ENCODE measurements at places on chromosomes 7 and 10.
A peak's percentile ranks its signal among the peaks of the same experiment; 100 is the strongest.

GRCh38 chr10:131964298-131964697, 17.4 kb downstream of the BNIP3 start:
- peaks cover 11% of the 10 kb centered on the region for H3K4me1 ChIP-seq
- H3K36me3 ChIP-seq, result no peaks in the 10 kb centered on the region
- peak overlapping the region; percentile 50 for H3K4me3 ChIP-seq
- H3K27ac ChIP-seq, result peak overlapping the region; percentile 24
- no peaks in the 10 kb centered on the region for H3K27me3 ChIP-seq

DNA sequence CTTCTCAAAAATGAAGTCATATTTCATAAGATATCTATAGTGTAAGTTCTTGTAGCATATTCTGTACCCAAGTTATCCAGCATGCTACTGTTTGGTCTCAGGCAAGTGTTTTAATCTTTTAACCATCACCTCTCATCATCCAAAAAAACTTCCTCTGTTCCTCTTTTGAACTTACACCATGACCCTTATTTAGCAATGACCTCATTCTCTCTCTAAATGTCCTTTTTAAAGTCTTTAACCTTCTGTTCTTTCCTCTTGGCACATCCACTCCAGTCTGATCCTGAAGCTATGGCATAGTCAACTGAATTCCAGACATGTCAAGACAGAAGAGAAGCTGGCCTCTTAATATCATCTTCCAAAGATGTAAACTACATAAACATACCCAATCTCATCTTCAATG, 26.2 kb downstream of the PPP3CB start:
- no peak for DNase-seq
- no peak overlapping the region for H3K4me3 ChIP-seq
- peaks cover 11% of the 10 kb centered on the region for H3K4me1 ChIP-seq
- no peaks in the 10 kb centered on the region for H3K27me3 ChIP-seq

- H3K27me3 ChIP-seq, result peaks cover 10% of the 10 kb centered on the region
- H3K36me3 ChIP-seq, result no peaks in the 10 kb centered on the region
- H3K4me3 ChIP-seq, result no peak overlapping the region
- no peak overlapping the region for H3K27ac ChIP-seq
Measured at GRCh38 chr10:20863008-20863407, 34.1 kb downstream of the NEBL start.

- no peaks in the 10 kb centered on the region for H3K4me1 ChIP-seq
- H3K27me3 ChIP-seq, result no peaks in the 10 kb centered on the region
- H3K4me3 ChIP-seq, result no peak overlapping the region
- no peaks in the 10 kb centered on the region for H3K36me3 ChIP-seq
Measured at GRCh38 chr10:126977216-126977615, 72.0 kb downstream of the DOCK1 start.

DNA sequence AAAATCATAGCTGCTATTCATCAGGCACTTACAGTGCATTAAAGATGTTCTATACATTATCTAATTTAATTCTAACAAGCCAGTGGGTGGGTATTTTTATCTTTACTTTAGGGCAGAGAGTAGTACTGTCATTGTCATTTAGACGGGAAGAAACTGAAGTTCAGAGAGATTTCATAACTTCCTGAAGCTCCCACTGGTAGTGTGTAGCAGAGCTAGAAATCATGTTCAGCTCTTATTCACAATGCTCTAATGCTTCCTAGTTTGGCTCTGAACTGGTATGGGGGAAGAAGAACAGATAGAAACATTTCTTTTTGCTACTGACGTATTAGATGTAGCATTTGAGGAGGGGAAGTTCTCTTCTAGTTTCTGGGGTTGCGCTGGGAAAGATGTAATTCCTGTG, 116.7 kb downstream of the CYP26A1 start:
- H3K4me1 ChIP-seq, result no peaks in the 10 kb centered on the region
- no peak for DNase-seq
- no peak overlapping the region for H3K4me3 ChIP-seq

- no peak overlapping the region for H3K27ac ChIP-seq
- no peaks in the 10 kb centered on the region for H3K36me3 ChIP-seq
- H3K4me1 ChIP-seq, result no peaks in the 10 kb centered on the region
- H3K4me3 ChIP-seq, result no peak overlapping the region
- peaks cover 14% of the 10 kb centered on the region for H3K27me3 ChIP-seq
Measured at GRCh38 chr10:111578076-111578475, 501.2 kb downstream of the ADRA2A start.

- H3K36me3 ChIP-seq, result peaks cover 5% of the 10 kb centered on the region
- H3K4me3 ChIP-seq, result no peak overlapping the region
- H3K4me1 ChIP-seq, result peaks cover 13% of the 10 kb centered on the region
- H3K27me3 ChIP-seq, result peaks cover 26% of the 10 kb centered on the region
- peak overlapping the region; percentile 39 for H3K27ac ChIP-seq
Measured at GRCh38 chr7:106421181-106421762, 136.5 kb upstream of the NAMPT start.

GRCh38 chr7:121433775-121434174, 37.7 kb upstream of the FAM3C start:
- no peak for DNase-seq
- H3K36me3 ChIP-seq, result peaks cover 3% of the 10 kb centered on the region
- H3K27ac ChIP-seq, result no peak overlapping the region
- H3K4me3 ChIP-seq, result no peak overlapping the region
- peaks cover 12% of the 10 kb centered on the region for H3K4me1 ChIP-seq

DNA sequence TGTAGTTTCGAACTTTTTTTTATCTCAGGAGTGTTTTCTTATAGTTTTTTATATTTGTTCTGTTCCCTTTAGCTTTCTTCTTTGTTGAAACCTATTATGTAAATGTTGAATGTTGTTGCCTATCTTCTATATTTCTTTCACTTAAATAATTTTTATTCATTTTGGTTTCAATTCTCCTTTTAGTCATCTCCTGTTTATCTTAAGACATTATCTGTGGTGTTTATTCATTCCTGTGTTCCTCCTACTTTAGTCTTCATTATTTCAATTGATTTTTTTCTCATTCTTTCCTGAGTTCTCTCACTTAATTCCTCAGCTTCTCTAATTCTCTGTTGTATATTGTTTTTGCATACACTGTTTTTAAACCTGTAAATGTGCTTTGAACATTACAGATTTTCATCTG, 64.1 kb downstream of the XPNPEP1 start:
- H3K36me3 ChIP-seq, result peaks cover 9% of the 10 kb centered on the region
- H3K27ac ChIP-seq, result no peak overlapping the region
- no peaks in the 10 kb centered on the region for H3K4me1 ChIP-seq
- no peaks in the 10 kb centered on the region for H3K27me3 ChIP-seq

DNA sequence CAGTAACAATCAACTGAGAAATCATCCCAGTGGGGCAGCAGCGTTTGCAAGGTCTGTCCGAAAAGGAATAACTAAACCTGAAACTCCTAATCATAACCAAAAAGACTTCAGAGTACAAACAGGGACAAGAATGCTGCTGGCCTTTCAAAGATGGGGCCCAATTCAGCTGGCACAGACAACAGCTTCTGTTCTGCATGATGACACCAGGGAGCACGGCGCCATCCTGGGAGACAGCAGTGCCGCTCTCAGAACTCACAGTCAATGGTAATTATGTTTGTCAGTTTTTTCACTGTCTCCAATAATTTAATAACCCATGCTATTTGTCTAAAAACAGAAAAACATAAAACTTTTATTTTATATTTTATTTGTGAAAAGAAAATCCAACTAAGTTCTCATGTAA, 90.0 kb downstream of the LARP4B start:
- no peak for DNase-seq
- H3K4me3 ChIP-seq, result no peak overlapping the region
- no peak overlapping the region for H3K27ac ChIP-seq
- H3K36me3 ChIP-seq, result peaks cover 6% of the 10 kb centered on the region
- no peaks in the 10 kb centered on the region for H3K27me3 ChIP-seq

DNA sequence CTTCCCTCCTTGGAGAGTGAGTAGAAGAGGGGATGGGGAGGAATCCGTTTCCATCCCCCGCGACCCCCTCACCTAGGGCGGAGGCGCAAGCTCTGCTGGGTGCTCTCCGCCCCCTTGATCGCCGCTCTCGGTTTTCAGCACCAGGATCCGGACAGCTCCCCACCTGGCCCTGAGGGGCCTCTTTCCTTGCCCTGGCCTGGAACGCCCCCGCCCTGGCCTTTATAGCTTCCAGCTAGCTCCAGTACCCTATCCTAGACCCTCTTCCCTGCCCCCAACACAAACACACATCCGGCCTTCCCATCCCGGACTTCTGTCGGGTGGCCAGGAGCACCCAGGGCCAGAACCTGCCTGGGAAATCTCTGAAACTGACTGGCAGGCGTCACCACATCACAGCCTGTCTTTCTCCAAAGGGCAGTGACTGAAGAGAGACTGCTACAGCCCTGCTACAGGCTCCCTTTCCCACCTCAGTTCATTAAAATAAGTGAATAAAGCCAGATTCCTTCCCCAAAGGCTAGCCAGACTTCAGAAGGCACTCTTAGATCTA, 72.3 kb upstream of the LEP start:
- no peak for DNase-seq
- peaks cover 7% of the 10 kb centered on the region for H3K4me1 ChIP-seq
- peaks cover 65% of the 10 kb centered on the region for H3K27me3 ChIP-seq
- H3K27ac ChIP-seq, result no peak overlapping the region

DNA sequence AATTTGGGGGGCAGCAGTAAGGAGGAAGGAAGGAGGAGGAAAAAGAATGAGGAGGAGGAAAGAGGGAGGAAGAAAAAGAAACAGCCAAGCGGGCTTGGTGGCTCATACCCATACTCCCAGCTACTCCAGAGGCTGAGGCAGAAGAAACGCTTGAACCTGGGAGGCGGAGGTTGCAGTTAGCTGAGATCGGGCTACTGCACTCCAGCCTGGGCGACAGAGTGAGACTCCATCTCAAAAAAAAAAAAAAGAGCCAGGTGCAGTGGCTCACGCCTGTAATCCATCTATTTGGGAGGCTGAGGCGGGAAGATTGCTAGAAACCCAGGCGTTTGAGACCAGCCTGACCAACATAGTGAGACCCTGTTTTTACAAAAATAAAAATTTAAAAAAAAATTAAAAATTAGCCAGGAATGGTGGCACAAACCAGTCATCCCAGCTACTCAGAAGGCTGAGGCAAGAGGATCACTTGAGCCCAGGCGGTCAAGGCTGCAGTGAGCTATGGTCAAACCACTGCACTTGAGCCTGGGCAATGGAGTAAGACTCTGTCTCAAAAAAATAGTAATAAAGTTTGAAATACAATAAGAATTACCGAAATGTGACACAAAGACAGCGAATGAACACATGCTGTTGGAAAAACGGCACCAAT, 14.1 kb upstream of the CRCP start:
- H3K27ac ChIP-seq, result peak overlapping the region; percentile 95
- H3K4me3 ChIP-seq, result peak overlapping the region; percentile 97
- peaks cover 13% of the 10 kb centered on the region for H3K4me1 ChIP-seq
- no peak for DNase-seq

DNA sequence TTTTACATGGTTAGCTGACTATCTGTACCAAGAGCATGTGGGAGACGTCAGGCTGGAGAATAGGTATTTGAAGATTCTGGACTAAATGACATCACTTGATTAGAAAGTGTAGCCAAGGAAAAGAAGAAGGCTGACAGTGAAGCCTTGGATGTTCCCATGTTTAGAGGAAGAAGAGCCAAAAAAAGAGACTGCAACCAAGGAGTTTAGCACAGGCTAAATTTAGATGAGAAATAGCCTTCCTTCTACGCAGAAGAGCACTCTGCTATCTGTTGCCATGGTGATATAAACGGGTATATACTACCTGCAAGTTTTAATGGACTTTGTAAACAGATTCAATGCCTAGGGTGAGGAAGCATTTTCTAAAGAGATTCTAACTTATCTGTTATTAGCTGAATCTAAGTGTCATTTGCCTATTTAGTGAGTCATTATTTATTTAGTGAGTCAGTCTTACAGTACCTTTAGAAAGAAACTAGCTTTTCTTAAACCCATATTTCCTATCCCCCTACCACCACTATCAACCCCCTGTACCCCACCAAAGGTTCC, 69.8 kb downstream of the CDK6 start:
- H3K36me3 ChIP-seq, result peaks cover 12% of the 10 kb centered on the region
- H3K4me1 ChIP-seq, result peaks cover 33% of the 10 kb centered on the region
- H3K27ac ChIP-seq, result peak overlapping the region; percentile 81
- H3K27me3 ChIP-seq, result no peaks in the 10 kb centered on the region
- H3K4me3 ChIP-seq, result no peak overlapping the region
- DNase-seq, result no peak

- H3K4me3 ChIP-seq, result no peak overlapping the region
- H3K36me3 ChIP-seq, result peaks cover 4% of the 10 kb centered on the region
Measured at GRCh38 chr7:151927011-151927410, 29.2 kb upstream of the GALNTL5 start.

DNA sequence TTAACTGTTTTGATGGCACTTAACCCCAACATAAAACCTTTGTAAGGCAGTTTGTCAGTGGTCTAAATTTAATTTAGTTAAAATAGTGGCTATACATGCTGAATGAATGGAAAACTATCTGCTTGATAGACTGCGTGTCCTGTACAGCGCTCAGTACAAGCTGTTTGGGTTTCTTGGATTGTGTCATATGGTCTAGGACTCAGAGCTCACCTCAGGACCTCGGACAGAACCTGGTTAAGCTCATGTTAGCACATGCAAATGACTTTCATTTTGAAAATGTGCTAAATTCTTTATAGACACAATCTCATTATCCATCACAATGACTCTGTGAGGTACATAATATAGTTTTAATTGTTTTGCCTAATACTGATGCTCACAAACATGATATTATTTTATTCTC, 55.7 kb upstream of the RELN start:
- no peak for DNase-seq
- no peak overlapping the region for H3K4me3 ChIP-seq
- no peaks in the 10 kb centered on the region for H3K4me1 ChIP-seq

GRCh38 chr7:139631520-139632031, 108.1 kb downstream of the CLEC2L start:
- no peaks in the 10 kb centered on the region for H3K27me3 ChIP-seq
- H3K36me3 ChIP-seq, result peaks cover 9% of the 10 kb centered on the region
- peak overlapping the region; percentile 86 for H3K27ac ChIP-seq
- no peak overlapping the region for H3K4me3 ChIP-seq
- no peak for DNase-seq

- no peak overlapping the region for H3K4me3 ChIP-seq
- H3K27me3 ChIP-seq, result no peaks in the 10 kb centered on the region
- no peak for DNase-seq
Measured at GRCh38 chr7:1966631-1967200, 266.0 kb downstream of the MAD1L1 start.

- H3K4me1 ChIP-seq, result peaks cover 3% of the 10 kb centered on the region
- H3K27me3 ChIP-seq, result peaks cover 7% of the 10 kb centered on the region
- H3K27ac ChIP-seq, result no peak overlapping the region
- H3K4me3 ChIP-seq, result no peak overlapping the region
Measured at GRCh38 chr7:26370011-26370410, 78.3 kb downstream of the SNX10 start.

- no peak overlapping the region for H3K27ac ChIP-seq
- DNase-seq, result no peak
- H3K4me3 ChIP-seq, result no peak overlapping the region
- H3K27me3 ChIP-seq, result peaks cover 26% of the 10 kb centered on the region
- H3K4me1 ChIP-seq, result no peaks in the 10 kb centered on the region
Measured at GRCh38 chr10:113415246-113415645, 137.6 kb upstream of the HABP2 start.

DNA sequence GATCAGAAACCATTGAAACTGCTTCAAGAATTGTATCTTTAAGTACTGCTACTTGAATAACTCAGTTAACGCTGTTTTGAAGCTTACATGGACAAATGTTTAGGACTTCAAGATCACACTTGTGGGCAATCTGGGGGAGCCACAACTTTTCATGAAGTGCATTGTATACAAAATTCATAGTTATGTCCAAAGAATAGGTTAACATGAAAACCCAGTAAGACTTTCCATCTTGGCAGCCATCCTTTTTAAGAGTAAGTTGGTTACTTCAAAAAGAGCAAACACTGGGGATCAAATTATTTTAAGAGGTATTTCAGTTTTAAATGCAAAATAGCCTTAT, 14.7 kb downstream of the HNRNPA2B1 start:
- H3K27ac ChIP-seq, result peak overlapping the region; percentile 99
- H3K27me3 ChIP-seq, result no peaks in the 10 kb centered on the region
- no peak overlapping the region for H3K4me3 ChIP-seq
- H3K4me1 ChIP-seq, result peaks cover 42% of the 10 kb centered on the region
- DNase-seq, result no peak

All from T-helper 17 cell (primary cell).